ENCODE measurements at places on chromosomes 1 and 21.

DNA sequence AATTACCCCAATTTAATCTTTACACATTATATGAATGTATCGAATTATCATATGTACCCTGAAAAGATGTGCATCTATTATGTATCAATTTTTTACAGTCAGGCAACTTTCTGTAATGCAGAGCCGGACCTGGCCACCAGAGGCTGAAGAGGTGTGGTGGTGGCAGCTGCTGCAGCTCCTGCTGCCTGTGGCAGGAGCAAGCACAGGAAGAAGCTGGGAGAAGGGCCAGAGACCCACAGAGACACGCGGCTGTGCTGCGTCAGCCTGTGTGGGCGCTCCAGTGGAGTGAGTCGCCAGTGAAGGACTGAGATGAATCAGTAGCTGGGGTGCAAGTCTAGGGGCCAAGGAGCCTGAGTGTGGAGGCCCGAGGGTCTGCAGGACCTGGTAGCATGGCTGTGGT is 74.3 kb upstream of the COG2 start:
- no peak for DNase-seq

- DNase-seq = no peak
These were observed 36.0 kb upstream of the COL6A2 start for GRCh38 chr21:46061950-46062349.

DNA sequence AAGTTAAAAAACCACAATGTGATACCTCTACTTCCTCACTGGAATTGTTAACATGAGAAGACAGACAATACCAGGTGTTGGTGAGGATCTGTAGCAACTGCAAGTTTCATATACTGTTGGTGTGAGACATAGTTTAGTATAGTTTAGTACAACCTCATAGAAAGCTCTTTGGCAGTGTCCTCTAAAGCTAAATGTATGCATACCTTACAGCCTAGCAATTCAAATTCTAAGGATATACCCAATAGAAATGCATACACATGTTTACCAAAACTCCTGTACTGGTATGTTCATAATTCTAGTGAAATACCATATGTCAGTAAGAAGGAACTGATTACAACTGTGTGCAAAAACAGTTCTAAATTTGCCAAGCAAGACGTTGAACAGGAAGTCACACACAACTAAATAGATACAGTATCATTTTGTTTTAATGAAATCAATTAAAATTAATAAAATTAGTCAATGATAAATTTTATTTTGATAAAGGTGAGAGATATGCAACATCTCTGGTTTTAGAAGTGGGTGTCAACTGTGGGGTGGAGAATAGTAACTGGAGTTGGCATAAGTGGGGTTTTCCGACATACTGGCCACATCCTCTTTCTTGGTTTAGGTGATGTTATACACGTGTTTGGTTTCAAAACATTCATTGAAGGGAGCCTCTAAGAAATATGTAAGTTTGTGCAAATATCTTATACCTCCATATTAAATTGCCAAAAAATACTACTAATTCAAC is 450.7 kb downstream of the PTPRC start:
- no peak for DNase-seq

DNA sequence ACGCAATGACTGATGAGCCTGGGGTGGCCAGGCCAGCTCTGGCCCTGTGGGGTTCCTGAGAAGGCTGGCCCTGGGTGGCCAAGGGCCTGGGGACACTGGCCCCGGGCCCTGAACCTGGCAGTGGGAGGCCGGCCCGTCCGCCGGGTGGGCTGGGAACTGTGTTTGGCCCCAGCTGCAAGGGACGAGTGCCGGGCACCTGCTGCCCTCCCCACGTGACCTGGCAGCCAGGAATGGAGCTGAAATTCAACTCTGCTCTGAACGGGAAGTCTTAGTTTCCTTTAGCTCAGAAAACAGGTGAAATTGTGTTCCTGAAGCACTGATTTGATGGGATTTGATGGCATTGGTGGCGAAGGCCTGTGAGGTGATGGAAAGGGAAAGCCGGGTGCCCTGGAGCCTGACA is 8.2 kb upstream of the TTLL10 start:
- no peak for DNase-seq

DNA sequence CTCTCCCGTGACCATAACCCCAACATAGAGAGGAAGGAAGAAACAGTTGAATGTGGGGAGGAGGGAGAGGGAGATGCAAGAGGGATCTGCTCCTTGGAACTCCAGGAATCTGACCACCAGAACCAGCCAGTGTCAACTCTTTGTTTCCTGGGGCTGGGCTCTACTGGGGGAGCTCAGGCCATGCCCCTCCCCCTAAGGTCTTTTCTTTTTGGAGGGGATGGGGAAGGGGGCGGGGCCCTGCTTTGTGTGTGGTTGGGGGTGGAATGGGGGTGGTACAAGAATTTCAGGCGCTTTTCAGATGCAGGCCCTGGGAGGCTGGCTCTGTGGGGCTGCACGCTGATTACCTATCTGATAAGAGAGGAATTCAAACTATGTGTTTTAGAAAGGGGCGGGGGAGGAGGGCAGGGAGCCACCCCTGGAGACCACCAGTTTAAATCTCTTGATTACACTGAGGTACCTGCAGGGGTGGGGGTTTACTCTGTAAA is 8.3 kb downstream of the LIN28A start:
- DNase-seq = no peak

DNA sequence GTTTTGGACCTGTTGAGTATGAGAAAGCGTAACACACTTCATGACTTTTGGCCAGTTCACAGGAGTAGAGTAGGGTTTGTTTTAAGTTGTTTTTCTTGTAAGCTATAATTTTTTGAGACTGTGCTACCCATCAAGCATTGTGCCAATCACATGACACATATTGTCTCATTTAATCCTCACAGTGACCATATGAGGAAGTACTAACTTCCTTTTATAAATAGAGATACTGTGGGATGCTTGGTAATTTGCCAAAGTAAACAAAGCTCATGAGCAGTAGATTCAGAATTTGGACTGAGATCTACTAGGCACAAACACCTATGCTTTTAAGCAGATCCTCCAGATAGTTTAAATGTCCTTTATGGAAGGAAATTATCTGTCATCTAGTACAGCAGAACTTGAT is 178.3 kb downstream of the CACNA1E start:
- DNase-seq = no peak

- DNase-seq = no peak
These were observed 64.4 kb downstream of the MAP3K7CL start for GRCh38 chr21:29194847-29195246.

- no peak for DNase-seq
These were observed 18.3 kb upstream of the LRP8 start for GRCh38 chr1:53345996-53346813.

- DNase-seq = no peak
These were observed at the start of gene F11R for GRCh38 chr1:161020509-161021164. TSS of gene F11R (minus strand) at chr1:161021152. CDS start at chr1:161021073, 79 bp downstream.

DNA sequence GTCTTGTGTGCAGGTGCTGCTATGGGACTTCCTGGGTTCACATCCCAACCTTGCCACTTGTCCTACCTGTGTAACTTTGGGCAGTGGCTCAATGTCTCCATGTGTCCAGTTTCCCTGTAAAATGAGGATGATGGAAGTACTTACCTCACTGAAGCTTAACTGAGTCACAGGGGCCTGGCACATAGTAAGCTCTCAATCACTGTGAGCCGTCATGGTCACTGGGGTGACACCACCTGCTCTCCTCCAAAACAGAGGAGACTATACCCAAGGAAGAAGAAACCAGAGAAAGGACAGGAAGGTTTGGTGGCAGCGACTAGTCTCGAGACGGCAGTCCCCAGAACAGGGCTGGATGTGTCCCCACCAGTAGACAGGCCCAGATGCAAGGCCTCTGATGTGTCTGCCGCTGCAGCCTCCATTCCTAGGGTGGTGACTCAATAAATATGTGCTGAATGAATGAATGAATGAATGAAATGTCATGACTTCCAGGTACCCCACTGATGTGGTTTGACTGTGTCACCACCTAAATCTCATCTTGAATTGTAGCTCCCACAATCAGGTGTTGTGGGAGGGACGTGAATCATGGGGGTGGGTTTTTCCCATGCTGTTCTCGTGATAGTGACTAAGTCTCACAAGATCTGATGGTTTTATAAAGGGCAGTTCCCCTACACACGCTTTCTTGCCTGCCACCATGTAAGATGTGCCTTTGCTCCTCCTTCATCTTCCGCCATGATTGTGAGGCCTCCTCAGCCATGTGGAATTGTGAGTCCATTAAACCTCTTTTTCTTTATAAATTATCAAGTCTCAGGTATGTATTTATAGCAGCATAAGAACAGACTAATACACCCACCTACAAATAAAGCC is 13.0 kb upstream of the LRP8 start:
- no peak for DNase-seq

DNA sequence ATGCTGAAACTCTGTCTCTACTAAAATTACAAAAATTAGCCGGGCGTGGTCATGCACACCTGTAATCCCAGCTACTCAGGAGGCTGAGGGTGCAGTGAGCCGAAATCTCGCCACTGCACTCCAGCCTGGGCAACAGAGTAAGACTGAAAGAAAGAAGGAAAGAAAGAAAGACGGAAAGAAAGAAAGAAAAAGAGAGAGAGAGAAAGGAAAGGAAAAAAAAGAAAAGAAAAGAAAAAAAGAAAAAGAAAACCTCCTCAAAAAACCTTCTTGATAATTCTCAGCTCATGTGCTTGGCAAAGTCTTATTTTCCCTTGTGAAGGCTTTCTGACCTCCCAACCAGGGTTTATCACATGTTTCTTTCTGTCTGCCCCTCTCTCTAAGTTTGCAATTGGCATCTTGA is 7.3 kb downstream of the NID1 start:
- no peak for DNase-seq

GRCh38 chr1:183652547-183653461 is at the start of gene APOBEC4:
TSS of gene APOBEC4 (minus strand) at chr1:183653316. CDS start at chr1:183648781, 4,535 bp downstream.
- DNase-seq = no peak

DNA sequence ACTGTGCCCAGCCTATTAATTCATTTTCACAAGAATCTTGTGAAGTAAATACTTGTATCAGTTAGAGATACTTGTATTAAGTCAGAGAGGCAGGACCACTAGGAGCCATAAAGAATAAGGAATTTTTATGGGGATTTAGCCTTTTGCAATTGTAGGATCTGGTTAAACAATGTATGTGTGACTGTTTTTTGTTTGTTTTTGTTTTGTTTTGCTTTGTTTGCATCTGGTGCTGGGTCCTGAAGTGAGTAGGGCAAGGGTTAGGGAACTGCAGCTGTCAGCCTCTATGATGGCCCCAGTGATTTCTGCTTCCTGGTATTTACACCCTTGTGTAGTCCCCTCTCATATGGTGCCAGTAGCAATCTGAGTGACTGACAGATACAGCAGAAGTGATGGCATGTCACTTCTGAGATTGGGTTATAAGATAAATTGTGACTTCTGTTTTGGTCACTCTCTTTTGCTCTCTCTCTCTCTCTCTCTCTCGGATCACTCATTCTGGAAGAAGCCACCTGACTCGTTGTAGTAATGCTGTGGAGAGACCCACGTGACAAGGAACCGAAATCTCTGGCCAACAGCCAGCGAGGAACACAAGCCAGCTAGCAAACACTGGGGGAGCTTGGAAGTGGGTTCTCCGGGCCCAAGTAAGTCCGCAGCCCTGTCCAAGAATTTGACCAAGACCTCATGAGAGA is 96.2 kb upstream of the MARK1 start:
- DNase-seq = no peak

GRCh38 chr1:26321315-26322041 is 3.7 kb downstream of the CD52 start:
- peak; percentile 98 for DNase-seq

DNA sequence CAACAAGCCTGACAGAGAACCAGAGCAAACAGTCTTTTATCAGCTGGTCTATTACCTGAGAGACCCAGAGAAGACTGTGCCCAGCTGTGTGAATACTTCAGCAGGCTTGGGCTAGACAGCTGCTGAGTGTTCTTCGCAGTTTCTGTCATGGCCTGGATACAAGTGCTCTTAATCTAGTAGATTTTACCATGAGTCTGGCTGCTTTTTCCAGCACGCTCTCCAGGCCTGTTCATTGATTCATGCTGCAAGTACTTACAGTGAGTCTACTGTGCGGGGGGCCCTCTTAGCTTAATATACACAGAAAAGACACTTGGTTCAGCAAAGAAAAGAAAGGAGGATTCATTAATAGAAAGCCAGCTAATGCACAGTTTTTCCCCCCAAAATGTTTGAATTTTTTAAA is 48.5 kb downstream of the RGS7 start:
- DNase-seq = no peak

GRCh38 chr1:238642231-238642630 is 744.1 kb upstream of the CHRM3 start:
- no peak for DNase-seq

- peak; percentile 74 for DNase-seq
These were observed 21.8 kb downstream of the SLC27A3 start for GRCh38 chr1:153796786-153797659.

GRCh38 chr1:226532553-226532952 is 16.0 kb upstream of the STUM start:
- DNase-seq = no peak

DNA sequence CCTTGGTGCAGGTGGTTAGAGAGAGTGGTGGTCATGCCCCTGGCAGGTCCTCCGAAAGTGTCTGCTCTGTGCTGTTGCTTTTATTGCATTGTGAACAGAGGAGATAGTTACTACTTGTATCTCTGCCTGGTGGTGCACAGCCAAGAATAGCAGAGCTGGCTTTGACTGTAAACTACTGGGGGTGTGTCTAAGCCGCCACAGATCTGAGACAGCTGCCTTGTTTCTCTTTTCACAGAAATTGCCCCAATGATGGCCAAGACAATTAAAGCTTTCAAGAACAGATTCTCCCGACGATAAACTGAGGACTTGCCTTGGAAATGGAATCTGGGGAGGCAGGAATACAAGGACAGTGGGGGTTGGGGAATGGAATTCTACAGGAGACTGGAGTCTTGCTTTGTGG is 16.0 kb downstream of the ELOA start:
- no peak for DNase-seq

All from activated CD4-positive, CD25-positive, alpha-beta regulatory T cell (primary cell).